ENCODE measurements at places on chromosomes 1 and 21.

GRCh38 chr1:98749152-98749756, 87.7 kb downstream of the SNX7 start:
- DNase-seq, result no peak

DNA sequence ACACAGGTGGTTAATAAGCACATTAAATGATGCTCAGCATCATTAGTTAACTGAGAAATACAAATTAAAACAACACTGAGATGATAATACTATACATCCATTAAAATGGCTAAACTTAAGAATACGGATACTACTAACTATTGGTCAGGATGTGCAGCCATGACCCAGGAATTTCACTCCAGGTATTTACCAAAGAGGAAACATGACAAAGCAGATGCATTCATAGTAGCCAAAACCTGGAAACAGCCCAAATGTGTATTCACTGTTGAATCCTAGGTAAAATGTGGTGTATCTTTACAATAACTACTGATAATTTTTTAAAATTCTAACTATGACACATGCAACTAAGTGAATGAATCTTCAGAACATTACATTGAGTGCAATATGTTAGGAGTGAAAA, 73.0 kb downstream of the PTPRC start:
- DNase-seq, result no peak

GRCh38 chr1:205951746-205952145, 8.5 kb upstream of the SLC26A9 start:
- no peak for DNase-seq

DNA sequence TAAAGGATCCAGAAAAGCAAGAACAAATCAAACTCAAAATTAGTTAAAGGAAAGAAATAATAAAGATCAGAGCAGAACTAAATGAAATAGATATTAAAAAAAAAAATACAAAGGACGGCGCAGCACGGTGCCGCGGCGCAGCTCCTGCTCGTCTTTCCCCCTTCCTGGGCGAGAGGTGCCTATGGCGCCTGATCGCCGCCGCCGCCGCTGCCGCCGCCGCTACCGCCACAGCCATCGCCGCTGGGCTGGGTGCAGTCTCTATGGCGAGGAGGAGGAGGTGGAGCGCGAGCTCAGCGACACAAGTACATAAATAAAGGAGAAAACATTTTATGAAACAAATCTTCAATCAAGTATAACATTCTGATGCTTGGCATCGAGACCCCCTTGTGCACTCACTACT, 77.6 kb upstream of the VANGL1 start:
- no peak for DNase-seq

DNA sequence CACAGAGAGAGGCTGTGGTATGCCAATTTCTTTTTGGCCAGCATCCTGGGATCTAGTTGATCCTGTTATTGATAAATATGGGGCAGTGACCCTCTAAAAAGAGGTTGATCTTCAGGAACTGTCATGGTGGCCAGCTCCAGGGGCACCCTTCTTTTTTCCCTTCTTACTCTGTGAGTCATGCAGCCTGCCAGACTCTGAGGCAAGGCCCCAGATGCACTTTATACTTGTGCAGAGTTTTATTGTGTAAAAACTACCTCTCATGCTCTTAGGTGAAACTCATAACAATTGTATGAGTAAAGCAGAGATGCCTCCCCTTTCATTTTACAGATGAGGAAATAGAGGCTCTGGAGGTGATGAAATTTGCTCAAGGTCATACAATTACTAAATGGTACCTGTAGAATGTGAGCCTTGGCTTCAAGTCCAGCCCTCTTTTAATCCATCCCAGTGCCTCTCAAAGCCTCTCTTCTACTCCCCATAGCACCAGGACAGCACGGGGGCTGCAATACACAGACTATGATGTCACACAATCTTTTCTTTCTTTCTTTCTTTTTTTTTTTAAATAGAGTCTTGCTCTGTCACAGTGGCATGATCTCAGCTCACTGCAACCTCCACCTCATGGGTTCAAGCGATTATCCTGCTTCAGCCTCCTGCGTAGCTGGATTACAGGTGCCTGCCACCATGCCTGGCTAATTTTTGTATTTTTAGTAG, 387.8 kb downstream of the KCNH1 start:
- no peak for DNase-seq

- no peak for DNase-seq
Observed at GRCh38 chr1:157112186-157112867, 12.7 kb upstream of the ETV3L start.

- DNase-seq, result no peak
Observed at GRCh38 chr1:183194527-183195141, 8.6 kb downstream of the LAMC2 start.

DNA sequence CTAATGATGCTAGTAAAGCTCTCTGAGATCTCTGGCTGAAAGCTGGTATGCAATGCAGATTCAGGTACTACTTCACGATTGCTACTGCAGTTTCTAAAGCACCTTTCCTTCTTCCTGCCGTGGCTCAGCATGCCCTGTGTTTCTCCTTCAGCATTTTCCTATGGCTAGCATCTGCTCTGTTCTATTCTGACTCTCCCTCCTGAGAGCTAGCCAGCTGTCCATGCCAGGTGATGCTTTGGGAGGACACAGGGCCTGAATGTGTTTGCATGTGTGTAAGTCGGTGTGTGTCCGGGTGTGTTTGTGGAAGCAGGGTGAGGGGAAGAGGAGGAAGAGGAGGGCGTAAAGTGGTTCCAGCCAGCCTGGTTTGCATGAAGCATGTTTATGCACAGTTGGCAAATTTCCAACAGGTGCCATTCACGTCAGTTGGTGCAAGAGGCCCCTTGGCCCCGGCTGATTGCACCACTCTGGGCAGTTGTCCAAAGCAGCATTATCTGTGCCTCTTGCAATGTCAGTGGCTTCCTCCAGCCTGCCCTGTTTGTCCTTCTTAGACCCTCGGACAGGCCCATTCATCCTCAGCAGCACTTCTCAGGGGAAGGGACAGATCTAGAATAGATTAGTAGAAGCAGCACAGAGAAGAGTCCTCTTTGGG, 433.3 kb downstream of the DISC1 start:
- no peak for DNase-seq

DNA sequence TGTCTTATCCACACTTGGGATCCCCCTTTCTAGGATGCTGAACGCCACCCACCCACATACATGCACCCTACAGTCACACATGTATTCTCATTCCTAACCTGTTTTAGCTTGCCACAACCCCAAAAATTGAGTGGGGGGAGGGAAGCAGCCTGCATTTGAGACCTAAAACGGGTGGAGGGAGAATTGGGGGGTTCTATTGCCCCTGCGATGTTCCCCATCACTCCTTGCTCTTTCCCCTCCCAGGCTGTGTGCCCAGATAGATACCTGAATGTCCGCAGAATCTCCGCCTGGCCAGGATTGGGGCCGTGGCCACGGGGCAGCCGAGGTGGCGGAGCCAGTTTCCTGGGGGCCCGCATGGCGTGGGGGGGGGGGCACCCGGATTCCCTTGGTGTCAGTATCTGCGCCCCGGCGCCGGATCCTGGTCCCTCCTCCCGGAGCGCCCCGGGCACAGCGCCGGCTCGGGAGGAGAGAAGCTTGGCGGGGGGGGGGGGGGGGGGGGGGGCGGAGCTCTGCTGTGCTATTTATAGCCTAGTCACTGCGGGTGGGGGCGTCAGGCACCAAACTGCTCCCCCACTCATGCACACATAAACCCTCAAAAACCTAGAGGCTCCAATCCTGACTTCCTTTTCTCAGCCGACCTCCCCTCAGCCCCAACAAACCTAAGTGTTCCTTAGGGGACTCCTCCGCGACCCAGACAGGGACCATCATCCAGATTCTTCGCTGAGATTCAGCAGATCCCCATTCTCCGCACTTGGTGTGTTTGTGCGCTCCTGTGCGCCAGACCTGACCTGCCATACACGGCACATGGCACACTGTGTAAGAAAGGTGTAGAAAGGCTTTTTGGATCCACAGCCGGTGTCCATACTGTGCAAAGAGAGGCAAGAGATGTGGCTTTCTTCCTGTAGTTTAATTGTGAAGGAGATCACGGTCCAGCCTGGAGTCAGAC, 1.9 kb downstream of the ANKRD34A start:
- DNase-seq, result no peak

GRCh38 chr1:15083578-15083977, 70.0 kb upstream of the TMEM51 start:
- no peak for DNase-seq

GRCh38 chr1:1181938-1182410, 8.3 kb downstream of the TTLL10 start:
- no peak for DNase-seq

DNA sequence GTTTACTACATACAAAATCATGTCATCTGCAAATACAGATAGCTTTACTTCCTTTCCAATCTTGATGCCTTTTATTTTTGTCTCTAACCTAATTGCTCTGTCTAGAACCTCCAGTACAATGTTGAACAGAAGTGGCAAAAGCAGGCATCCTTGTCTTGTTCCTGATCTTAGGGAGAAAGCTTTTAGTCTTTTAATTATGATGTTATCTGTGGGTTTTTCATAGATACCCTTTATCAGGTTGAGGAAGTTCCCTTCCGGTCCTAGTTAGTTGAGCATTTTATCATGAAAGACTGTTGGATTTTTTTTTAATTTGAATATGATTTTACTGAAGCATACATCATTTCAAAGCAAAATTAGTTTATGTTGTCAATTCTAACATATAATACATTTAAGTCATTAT, 45.7 kb upstream of the DISC1 start:
- DNase-seq, result no peak

DNA sequence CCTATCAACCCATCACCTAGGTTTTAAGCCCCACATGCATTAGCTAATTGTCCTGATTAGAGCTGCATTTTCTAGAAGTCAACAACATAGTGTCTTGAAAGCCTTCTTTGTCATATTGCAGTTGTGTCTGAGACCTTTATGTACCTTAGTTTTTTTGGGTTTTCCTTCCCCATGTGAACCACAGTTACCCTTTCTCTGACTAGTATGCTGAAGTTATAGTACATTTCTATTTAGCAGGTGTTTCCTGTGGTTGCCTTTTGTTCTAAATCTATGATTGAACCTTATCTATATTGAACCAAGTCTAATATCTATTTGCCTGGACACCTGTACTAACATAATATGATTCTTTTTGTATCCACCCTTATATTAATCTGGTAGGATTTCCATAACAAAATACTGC, 135.6 kb downstream of the ST6GALNAC3 start:
- DNase-seq, result no peak

DNA sequence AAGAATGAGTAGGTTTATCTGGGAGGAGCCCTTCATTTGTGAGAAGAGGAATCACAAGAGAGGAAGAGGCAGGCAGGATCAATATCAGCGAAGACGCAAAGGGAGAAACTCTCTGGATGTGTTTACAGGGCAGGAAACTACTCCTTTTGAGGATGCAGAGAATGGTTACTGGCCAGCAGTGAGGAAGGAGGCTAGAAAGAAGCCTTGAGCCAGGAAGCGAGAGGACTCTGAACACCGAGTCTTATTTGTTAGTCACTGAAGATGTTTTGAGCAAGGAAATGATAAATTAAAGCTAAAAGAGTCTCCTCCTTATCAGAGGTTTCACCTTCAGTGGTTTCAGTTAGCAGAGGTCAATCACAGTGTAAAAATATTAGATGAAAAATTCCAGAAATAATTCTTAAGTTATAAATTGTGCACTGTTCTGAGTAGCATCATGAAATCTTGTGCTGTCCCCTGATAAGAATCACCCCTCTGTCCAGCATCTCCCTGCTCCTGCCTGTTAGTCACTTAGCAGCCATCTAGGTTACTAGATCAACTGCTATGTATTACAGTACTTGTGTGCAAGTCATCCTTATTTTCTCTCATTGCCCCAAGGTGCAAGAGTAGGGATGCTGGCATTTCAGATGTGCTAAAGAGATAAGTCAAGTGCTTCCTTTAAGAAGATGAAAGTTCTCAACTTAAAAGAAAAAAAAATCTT, 43.5 kb downstream of the WLS start:
- DNase-seq, result no peak

- no peak for DNase-seq
Observed at GRCh38 chr1:89881415-89882058, 60.7 kb downstream of the LRRC8D start.

DNA sequence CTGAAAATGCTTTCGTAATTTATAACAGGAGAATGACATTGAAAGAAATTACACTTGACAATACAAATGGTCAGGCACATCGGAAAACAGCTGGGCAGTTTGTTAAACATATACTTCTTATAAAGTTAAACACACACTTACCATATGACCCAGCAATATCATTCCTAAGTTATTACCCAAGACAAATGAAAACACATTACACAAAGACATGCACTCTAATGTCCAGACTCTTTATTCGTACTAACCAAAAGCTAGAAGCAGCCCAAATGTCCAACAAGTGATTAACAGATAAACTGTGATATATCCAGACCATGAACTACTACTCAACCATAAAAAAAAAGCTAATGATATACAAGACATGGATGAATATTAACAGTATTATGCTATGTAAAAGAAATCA, 8.5 kb downstream of the AKT3 start:
- no peak for DNase-seq

- no peak for DNase-seq
Observed at GRCh38 chr1:19087737-19088594, 122.1 kb downstream of the UBR4 start.

GRCh38 chr1:167148421-167148820, 54.5 kb downstream of the STYXL2 start:
- no peak for DNase-seq

DNA sequence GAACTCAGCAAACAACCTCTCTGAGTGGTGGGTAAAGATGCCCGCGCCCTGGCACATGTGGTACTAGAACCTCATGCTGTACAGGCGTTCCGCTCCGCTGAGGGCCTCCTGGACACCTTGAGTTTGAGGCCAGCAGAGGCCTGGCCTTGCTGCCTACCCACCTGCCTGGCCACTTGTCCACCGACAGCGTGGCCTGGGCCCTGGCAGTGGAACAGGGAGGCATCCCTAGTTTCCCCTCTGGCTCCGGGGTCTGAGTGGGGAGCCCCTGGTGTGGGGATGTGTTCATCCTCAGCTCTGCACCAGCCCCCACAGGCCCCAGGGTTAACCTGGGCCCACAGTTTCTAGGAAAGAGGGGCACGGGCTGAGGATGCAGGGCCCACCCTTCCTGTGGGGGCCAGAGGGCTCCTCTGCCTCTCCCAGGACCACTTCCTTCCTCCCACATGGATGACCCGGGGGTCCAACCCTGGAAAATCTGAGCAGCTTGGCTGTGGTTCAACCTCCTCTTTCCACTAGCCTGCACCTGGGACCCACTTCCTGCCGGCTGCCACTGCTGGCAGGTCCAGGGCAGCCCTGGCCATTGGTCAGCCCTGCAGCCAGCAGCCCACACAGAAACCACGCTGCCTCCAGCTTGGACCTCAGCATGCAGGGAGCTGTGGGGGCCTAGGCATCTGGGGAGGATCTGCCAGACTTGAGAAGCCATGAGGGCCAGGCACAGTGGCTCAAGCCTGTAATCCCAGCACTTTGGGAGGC, 53.3 kb upstream of the COL18A1 start:
- DNase-seq, result no peak
